ENCODE measurements at places on chromosomes 2 and 18.

DNA sequence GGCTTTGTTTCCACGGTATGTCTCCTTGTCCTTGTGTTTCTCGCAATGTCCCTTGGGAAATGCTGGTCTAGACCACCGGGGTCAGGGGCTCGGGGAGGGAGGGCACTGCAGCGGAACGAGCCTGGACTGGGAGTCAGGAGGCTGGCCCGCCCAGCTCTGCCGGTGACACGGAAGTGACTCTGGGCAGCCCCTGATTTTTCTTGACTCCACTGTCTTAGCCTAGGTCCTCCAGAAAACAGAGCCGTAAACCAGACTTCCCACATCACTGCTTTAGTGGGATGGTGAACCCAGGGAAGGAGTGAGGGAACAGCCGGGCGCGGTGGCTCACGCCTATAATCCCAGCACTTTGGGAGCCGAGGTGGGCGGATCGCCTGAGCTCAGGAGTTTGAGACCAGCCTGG lies 144.2 kb downstream of the ASB1 start:
- DNase-seq = no peak

GRCh38 chr2:34875091-34875745 lies 1276.1 kb upstream of the FAM98A start:
- DNase-seq = no peak

GRCh38 chr2:26786207-26787028 lies 562 bp downstream of the CENPA start:
- DNase-seq = no peak

DNA sequence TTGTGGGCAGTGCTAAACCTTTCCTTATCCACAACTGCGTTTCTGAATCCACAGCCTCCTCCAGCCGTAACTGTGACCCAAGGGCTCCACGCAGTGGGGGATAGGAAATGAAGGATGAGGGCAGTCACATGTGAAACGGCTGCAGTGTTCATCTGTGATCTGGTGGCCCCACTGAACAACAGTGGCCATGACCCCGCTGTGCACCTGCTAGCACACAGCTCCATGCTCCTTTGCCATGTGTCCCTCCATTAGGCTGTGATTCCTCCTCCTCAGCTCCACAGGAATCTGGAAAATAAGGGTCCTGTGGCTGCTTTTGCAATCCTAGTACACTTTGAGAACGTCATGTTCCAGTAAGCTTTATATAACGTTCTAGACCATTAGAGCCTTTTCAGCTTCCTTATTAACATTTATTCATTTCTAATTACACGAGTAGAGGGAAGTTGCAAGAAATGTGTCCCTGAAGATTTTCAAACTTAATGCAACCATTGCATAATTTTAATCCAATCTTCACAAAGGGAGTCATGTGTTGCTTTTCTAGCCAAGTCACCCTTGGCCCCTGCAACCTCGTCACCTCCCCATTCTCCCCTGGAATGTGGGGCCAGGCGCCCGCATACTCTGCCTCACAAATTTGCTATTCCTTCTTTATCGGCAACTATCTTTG lies 7.1 kb upstream of the NAPG start:
- no peak for DNase-seq

DNA sequence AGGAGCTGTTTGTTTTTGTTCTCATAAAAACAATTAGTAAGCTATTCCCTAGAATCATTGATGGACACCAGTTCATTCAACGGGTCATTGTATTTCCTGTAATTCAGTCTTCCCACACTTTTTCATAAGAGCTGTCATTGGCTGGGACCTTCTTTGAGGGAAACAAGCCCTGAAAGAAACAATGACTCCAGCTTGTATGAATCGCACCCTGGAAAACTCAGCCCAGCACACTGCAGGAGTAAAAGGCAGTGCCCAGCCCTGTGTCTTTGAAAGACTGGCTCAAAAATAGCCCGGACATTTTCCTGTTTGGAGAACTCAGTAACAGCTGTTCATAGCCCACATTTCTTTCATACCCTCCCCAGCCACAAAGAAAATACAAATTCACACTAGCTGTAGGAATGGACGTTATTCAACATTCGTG lies 81.5 kb downstream of the NCKAP5 start:
- no peak for DNase-seq

GRCh38 chr2:120293096-120294007 lies 40.7 kb downstream of the RALB start:
- no peak for DNase-seq

DNA sequence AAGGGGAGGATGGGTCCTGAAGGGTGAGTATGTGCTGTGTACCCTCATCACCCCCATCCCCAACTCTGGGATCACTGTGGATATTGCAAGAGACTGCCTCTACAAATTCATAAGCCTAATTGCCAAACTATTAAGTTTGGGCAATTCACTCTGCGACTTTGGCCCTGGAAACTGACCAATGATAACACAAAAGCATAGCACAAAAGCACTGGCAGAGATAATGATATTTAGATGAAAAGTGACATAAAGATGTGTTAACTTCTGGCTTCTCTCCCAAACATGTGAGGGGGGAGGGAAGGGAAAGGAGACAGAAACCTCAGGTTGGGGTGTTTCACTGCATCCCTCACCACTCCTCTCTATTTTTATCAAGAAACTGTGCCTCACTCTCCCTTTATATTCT lies 150.3 kb downstream of the SATB2 start:
- DNase-seq = no peak

DNA sequence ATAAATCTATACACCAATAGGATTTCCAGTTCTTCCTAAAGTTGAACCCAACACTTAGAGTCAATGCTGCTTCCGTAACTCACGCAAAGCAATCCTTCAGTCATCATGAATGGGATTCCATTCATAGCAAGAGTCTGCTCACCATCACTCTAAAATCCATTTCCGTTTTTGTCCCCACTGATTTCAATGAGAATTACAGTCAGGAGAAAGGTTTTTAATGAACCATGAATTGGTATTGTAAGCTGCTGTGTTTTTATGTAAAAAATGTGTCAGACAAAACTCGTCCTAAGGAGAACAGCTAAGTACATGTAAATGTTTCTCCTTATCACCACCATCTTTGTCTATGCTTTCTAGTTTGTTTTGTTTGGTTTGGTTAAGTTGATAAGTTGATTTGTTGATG lies 391.5 kb downstream of the IRS1 start:
- DNase-seq = no peak

DNA sequence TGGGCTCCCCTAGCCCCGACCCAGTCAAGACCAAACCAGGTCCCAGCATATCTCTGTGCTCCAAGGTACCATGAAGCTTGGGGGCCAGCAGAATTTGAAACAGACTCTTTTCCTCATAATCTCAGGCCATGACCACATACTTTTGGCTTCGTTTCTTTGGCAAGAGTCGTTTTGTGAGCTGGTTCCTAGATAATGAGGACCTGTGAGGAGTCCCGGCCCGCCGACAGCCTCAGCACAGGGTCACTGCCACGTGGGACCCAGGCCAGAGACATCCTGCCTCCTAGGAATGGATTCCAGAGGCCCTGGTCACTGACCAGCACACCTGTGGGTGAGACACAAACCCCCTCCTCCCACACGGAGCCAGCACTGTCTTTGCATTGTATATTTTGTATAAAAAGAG lies 73.5 kb downstream of the VAPA start:
- DNase-seq = no peak

- no peak for DNase-seq
Measured at GRCh38 chr18:31946305-31947046, 3.5 kb upstream of the TRAPPC8 start.
